Hippocampal formation (tissue), 2 donors: ENCODE measurements at places on chromosomes 1 and 21.

GRCh38 chr1:106768501-106768900, 288.0 kb upstream of the PRMT6 start:
- DNase-seq, result no peak

DNA sequence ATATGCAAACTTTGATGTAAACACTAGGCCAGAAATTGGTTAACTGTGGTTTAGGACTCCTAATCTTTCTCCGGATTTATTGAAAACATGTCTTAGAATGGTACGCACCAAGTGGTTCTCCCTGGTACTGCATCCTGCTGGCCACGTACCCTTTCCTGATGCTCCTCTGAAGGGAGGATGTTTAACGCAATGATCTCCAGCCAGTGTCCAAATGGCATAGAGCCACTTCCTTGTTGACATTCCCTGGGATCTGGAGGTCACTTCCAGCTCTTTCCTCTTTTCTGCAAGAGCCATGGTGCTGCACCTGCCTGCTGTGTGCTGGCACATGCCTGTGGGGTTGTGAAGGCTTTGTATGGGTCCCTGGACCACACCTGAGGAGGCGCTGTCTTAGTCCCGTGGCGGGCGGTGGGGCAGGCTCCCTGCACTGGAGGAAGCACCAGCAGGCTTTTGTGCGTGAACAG, 53.9 kb downstream of the GALNT2 start:
- DNase-seq, result no peak

GRCh38 chr1:19824541-19824940, 9.5 kb upstream of the RNF186 start:
- DNase-seq, result no peak

DNA sequence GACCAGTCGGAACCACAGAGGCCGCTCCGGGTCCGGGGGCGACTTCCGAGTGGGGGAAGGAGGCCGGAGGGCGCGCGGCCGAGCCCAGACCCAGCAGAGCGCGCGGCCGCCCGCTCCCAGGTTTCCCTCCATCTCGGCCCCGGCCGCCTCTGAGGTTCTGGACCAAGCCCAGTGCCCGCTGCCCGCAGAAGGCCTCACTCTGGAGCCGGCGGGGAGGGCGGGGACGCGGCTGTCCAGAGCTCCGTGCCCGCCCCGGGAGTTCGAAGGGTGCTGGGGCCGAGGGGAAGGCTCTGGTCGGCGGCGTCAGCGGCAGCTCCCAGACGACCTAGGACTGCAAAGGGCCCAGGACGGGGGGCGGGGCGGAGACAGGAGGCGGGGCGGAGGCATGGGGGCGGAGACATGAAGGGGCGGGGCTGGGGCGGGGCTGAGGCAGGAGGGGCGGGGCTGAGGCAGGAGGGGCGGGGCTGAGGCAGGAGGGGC, 48.0 kb upstream of the SLC19A1 start:
- DNase-seq, result no peak

GRCh38 chr1:23037081-23037740, 17.9 kb downstream of the KDM1A start:
- DNase-seq, result no peak

GRCh38 chr1:29417971-29418370, 181.6 kb downstream of the PTPRU start:
- no peak for DNase-seq

DNA sequence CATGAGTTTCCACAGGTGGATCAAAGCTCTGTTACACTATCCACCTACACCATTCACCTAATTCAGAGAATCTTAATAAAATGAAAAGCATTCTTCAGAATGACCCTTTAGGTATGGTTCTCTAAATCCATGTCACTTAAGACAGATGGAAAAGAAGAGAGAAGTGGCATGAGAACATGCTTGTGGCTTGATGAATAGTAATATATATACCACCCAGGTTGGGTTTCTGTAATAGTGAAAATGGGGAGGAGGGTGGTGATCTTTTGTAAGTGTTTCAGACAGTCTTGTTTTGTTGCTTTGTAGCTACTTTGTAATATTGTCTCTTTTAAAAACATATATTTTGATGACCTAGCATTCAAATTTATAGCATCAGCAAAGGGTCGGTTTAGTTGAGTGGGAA, 469.8 kb downstream of the USP25 start:
- DNase-seq, result no peak

DNA sequence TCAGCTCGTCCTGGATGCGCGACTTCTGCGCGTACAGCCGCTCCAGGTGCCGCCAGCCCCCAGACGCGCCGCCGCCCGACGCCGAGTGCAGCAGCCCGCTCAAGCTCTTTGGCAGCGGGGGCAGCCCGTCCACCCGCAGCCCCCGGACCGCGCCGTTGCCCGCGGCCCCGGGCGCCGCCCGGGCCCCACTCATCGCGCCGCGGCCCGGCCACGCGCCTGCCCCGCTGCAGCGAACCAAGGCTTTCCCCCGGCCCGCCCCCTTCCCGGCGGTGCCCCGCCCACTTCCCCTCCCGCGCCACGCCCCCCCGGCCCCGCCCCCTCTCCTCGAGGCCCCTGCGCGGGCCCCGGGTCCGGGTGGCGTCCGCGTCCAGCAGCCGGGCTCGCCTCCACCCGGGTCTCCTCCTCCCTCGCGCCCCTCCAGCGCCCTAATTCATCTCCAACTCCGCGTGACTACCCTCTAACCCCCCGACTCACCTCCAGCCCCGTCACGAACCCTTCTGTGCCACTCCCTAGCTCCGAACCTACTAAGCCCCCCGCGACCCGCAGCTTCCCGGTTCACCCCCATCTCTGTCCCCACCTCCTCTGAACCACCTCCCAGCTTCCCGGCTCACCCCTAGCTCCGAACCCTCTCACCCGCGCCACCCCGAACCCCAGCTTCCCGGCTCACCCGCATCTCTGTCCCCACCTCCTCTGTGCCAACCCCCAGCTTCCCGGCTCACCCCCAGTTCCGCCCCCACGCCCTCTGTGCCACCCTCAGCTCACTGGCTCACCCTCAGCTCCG, at the start of gene FAM89A:
Gene FAM89A, minus strand, starts transcription at position 236 of the 781 bp plus-strand sequence. Its CDS starts 43 bp downstream, at position 193.
- no peak for DNase-seq

- DNase-seq, result no peak
Observed at GRCh38 chr1:200247518-200247917, 162.3 kb downstream of the ZNF281 start.

DNA sequence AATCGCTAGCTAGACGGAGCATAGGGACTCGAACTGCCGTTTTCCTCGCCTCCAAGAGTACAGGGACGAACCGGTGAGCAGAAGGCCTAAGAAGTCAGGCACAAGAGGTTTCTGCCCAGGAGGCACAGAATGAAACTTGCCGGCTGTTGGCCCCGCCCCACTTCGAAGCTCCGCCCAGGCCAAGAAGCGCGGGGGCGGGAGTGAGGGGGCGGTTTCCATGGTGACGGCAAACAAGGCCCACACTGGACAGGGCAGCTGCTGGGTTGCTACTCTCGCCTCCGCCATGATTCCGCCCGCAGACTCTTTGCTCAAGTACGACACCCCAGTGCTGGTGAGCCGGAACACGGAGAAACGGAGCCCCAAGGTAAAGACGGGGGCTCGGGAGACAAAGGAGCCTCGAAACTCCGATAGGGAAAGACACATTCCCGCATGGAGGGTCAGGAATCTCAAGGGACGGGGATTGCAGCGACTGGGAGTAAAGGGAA, at the start of gene DNALI1:
Gene DNALI1, plus strand, starts transcription at position 229 of the 485 bp plus-strand sequence. Its CDS starts 55 bp downstream, at position 284.
- peak; percentile 52 for DNase-seq

GRCh38 chr1:11714831-11715575, 20.9 kb upstream of the AGTRAP start:
- DNase-seq, result no peak

DNA sequence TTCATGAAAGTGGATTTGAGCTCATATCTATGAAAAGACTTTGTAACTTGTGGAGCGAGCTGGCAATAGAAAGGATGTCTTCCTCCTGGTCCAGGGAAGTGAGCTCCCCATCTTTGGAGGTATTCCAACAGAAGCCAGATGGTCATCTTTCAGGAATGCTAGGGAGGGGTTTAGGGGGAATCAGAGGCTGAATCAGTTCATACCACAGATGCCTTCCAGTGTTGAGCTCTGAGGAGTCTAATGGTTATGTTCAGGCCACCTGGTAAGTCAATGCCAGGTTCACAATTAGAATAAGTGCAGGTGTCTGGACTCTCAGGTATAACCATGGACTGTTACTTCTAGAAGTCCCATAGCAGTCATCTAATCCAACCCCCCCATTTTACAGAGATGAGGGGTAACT, 119.1 kb downstream of the ACTL8 start:
- DNase-seq, result no peak
